AML-193 (cell line): ENCODE measurements at places on chromosomes 1 and 21.
A peak's percentile ranks its signal among the peaks of the same experiment; 100 is the strongest.

DNA sequence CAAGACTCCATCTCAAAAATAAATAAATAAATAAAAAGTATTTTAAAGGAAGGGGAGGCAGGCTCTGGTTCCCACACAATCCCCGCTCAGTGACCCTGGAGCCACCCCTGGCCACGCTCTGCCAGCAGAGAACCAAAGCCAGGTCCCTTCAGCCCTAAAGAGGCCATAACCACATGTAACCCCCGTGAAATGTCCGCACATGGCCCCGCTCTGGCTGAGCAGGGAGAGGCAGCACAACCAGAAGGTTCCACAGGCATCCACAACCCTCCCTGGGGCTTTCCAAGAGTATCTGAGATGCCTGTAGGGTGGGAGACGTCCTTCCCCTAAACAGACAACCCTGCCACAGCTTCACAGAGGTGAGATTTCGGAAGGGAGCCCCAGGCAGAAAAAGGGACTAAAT is 1.4 kb upstream of the ARF1 start:
- DNase-seq = no peak

DNA sequence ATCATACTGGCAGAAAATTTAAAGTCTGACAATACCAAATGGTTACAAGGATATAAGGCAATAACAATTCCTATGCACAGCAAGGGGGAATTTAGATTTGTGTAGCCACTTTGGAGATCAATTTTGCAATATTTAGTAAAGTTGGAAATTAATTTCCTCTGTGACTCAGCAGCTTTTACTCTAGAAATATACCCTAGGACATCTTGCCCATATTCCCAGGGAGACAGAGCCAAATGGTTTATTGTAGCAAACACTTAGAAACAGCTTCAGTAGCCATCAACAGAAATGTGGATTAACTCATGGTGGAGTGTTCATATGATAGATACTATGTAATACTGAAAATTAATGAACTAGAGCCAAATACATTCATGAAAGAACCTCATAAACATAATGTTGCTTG is 104.6 kb downstream of the BACH1 start:
- DNase-seq = no peak

DNA sequence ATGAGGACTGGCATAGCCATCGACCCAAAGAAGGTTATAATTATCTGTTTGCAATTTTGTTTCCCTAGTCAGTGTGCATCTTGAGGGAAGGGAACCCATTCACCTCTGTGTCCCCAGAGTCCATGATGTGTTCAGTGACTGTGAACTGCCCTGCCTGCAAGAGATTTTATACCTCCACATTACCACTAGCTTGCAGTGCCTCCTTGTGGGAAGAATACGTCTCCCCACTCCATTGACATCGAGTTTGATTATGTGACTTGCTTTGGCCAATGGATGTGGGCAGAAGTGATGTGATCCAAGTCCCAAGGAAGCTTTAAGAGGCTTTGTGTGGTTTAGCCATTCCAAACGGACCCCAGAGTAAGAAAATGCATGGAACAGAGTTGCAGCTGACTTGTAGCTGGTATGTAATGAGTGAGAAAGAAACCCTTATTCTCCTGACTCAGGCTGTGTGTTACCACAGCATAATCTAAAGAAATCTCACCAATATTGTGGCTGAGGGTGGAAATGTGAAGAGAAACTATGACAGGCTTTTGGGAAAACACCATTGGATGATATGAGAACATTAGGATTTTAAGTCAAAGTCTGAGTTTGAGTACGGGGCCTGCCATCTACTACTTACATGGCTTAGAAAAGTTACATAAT is 47.8 kb upstream of the NRDC start:
- DNase-seq = no peak

DNA sequence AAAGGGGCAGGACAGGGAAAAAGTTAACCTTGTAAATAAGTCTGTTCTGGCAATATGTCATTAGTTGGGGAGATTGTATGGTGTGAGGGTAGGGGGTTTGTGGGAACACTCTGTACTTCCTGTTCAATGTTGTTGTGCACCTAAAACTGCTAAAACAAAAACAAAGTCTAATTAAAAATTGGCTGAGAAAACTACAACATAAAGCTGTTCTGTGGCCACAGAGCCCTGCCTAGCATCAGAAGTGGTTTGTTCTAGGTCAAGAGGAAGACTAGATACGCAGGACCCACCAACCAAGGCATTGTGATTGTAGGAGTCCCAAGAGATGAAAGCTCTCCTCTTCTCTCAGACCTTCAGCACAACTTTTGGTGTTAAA is 81.0 kb upstream of the LRRC8D start:
- no peak for DNase-seq

GRCh38 chr1:59685666-59686065 is 129.1 kb upstream of the HOOK1 start:
- DNase-seq = no peak

GRCh38 chr1:98184856-98185255 is 264.0 kb upstream of the DPYD start:
- DNase-seq = no peak

GRCh38 chr1:232016616-232017015 is 390.0 kb downstream of the DISC1 start:
- no peak for DNase-seq

DNA sequence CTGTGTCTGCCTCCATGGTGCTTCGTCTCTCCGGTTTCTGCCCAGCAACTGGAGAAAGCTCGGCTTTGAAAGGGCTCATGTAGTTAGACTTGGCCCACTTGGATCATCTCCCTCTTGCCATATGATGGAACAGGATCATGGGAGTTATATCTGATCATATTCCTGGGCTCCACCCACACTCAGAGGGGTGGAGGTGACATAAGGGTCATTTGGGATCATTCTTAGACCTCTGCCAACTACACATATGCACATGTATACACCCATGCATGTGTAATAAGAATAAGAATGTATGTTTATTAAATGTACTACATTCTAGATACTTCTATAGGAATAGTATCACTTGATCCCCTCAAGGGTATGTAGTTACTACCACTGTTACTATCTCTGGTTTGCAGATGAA is 74.1 kb upstream of the WNT4 start:
- DNase-seq = no peak

- no peak for DNase-seq
Observed at GRCh38 chr1:228850141-228851100, 115.1 kb downstream of the RHOU start.

GRCh38 chr21:29182691-29183092 is 52.2 kb downstream of the MAP3K7CL start:
- no peak for DNase-seq

- no peak for DNase-seq
Observed at GRCh38 chr1:151175041-151175741, 590 bp downstream of the TMOD4 start.

DNA sequence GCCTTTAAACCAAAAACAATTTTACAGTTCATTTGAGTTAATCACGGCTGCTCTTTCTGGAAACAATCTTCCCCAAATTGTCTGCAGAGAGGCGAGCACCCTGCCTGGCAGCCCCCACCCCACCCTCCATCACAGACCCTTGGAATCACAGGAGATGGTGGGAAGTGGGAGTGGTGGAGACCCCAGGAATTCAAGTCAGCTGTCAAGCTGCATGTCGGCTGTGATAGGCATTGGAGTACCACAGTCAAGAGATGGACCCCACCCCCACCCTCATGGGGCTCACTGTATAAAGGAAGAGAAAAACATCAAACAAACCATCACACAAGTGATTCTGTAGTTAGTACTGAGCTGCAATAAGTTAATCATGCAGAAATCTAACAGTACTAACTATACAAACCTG is 360.4 kb downstream of the MATN1 start:
- no peak for DNase-seq

- DNase-seq = no peak
Observed at GRCh38 chr1:163652441-163652840, 330.7 kb downstream of the NUF2 start.

DNA sequence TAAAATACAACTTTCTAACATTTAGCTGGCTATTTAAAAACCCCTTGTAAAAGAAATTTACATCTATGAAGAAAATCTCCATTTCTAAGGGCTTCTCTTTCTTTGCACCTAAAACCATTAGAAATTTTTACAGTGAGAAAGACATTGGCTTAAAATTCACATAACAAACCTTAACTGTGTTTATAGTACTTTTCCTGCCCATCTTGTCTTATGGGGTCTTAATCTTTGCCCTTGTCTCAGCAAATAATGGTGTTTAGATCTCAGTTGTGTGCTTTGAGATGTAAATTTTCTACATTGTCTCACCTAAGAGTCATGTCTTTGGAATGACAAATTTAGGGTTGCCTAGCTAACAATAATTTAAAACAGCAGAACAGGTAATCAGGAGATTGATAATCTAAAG is 71.5 kb downstream of the DDAH1 start:
- DNase-seq = no peak

- no peak for DNase-seq
Observed at GRCh38 chr1:57910782-57911181, 486.9 kb upstream of the DAB1 start.

DNA sequence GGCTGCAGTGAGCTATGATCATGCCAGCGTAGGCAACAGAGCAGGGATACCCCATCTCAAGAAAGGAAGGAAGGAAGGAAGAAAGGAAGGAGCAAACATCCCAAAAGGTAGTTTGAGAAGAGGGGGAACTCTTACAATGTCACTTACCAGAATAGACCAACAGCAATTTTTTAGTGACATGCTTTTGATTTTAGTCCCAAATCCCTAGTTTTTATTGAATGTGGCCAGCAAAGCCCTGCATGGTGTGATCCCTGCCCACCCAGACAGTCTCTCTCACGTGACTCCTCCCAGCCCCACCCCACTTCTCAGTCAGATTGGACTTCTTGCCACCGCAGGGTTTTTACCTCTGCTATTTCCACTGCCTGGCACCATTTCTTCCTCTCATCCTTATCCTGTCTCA is 39.8 kb upstream of the HNRNPU start:
- DNase-seq = no peak

- no peak for DNase-seq
Observed at GRCh38 chr1:60068393-60069045, 5.1 kb downstream of the C1orf87 start.

DNA sequence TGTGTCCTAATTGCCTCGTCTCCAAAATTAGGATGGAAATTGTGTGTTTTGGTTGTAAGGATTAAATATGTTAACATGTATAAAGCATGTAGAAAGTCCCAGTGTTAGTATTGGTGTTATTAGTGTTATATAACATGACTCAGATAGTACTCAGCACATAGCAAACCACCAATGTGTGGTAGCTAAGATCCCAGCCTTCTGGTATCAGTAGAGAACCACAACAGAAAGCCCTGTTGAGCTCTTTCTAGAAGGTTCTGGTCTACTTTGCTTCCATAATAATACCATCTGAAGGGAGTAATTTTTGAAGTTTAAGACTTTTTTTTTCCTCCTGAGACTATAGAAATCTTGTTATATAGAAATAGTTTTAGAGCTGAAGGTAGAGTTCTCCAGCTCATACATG is 259.3 kb upstream of the SGIP1 start:
- no peak for DNase-seq

- DNase-seq = no peak
Observed at GRCh38 chr1:244439391-244440032, 12.2 kb downstream of the ADSS2 start.

GRCh38 chr1:240914506-240914905 is 302.6 kb upstream of the GREM2 start:
- no peak for DNase-seq

GRCh38 chr1:220882061-220882891 is 3.0 kb downstream of the HLX start:
- peak; percentile 85 for DNase-seq

GRCh38 chr1:205258719-205259118 is 31.0 kb downstream of the TMCC2 start:
- no peak for DNase-seq

GRCh38 chr1:108961198-108961597 is 2.1 kb downstream of the CLCC1 start:
- no peak for DNase-seq

GRCh38 chr1:24298606-24299005 is 20.6 kb upstream of the GRHL3 start:
- DNase-seq = no peak

DNA sequence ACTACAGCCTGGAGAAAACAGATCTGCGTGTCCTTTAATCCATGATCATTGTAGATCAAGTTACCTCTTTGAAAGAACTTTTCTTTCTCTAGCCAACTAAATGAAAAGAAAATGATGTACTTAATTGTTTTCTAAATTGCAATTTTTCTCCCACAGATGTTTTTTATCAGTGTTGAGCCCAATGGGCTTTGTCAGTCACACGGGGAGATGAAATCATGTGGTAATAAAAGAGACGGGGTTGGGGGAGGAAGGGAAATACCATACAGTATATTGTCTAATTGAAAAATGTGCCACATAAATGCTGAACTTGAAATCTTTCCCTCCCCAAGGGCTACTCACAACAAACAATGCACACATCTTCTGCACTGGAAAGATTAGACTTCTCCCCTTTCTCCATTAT is 58.4 kb downstream of the NTMT2 start:
- DNase-seq = no peak

- no peak for DNase-seq
Observed at GRCh38 chr21:45800339-45801080, 157.0 kb downstream of the PCBP3 start.

- no peak for DNase-seq
Observed at GRCh38 chr1:112070677-112071076, 81.2 kb upstream of the KCND3 start.

- no peak for DNase-seq
Observed at GRCh38 chr1:217096200-217096599, 373.0 kb upstream of the ESRRG start.

- DNase-seq = no peak
Observed at GRCh38 chr21:25956993-25957714, 213.4 kb downstream of the APP start.

- DNase-seq = peak; percentile 94
Observed at GRCh38 chr1:25430073-25430966, at the start of gene MACO1. MACO1 (plus strand) TSS chr1:25430897; CDS start chr1:25431099, 202 bp downstream.

DNA sequence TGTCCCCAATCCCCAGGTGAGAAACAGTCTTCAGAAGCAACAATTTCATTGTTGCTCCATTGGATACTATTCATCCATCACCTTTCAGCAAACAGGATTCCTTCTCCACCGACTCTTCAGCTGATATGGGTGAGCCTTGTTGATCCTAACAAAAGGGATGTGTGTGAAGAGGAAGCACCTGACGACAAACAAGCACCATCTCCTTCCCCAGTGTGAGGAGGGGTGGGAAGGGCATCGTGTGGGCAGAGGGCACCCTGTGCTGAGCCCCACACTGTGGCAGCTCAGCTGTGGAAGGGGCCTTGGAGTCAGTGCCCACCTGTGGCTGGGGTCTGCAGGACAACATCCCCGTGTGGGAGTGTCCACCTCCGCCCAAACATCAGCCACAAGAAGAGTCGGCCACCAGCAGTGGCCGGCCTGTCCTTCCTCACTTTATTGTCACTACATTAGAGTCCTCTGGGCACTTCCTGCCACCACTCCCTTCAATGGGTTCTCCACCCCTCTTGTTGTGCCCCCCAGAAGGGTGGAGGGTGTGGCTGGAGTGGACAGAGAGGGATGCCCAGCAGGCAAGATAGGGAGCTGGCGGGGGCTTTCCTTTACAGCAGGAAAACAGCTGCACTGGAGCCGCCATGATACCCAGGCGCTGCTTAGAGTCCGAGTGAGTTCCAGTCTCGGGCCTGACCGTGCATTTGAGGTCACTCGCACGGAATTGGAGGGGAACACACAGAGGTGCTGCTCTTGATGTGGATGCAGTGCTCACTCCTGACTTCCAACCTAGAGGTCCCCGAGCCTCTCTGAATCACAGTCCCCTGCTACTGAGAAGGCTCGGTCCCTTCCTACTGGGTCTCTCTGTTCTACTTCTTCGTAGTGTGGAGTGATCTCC is 40.9 kb downstream of the VPS26C start:
- DNase-seq = no peak
